Iris pigment epithelial cell (primary cell): ENCODE measurements at places on chromosomes 16 and 17.

GRCh38 chr16:54171626-54172537, 114.7 kb downstream of the IRX3 start:
- DNase-seq = peak; percentile 84

DNA sequence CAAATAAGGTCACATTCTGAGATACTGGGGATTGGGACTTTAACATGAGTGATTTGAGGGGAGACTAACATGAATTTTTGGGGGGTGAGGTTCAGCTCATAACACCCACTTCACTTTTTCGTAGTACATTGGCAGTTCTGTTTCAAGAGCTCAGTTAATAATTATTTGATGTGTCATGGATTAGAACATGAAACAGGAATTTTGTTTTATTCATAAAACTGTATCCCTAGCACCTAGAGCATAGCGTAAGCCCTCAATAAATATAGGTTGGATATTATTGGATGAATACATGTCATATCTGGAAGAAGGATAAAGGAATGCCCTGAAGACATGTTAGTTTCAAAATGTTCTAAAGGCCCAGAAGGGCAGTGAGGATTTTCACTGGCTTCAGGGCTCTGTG, 119.8 kb downstream of the PRKCA start:
- peak; percentile 48 for DNase-seq

DNA sequence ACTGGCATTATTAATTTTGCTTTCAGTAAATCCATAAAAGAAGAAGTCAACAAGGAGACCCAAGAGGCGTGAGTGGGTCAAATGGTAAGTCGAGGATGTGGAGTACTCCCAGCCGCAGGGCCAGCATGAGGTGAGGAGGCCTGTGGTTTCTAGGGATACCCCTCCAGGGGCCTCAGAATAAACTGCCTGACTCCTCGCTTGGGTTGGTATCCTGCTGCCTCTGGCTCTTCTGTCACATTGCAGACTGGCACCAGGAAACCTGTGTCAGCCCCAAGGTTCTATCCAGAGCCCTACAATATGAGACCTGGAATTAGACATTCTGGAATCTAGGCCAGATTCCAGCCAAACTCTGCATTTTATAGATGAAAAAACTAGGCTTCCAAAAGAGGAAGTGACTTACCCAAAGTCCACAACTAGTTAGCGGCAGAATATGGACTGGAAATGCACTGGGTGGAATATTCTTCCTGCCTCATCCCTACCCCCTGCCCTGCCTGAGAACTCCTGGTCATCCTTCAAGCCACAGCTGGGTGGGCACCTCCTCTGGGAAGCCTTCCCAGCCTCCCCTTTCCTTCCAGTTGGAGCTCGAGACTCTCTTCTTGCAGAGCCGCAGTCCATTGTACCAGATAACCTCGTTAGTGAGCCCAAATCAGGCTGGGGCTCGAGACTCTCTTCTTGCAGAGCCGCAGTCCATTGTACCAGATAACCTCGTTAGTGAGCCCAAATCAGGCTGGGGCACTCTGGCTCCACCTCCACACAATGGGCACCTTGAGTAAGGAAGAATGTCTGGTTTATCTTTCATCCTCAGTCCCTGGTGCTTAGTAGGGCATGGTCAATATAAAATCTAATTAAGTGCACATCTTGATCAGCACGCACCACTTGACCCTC, 22.6 kb downstream of the C17orf67 start:
- no peak for DNase-seq

- DNase-seq = no peak
Measured at GRCh38 chr17:78679495-78680395, 102.3 kb downstream of the CYTH1 start.

DNA sequence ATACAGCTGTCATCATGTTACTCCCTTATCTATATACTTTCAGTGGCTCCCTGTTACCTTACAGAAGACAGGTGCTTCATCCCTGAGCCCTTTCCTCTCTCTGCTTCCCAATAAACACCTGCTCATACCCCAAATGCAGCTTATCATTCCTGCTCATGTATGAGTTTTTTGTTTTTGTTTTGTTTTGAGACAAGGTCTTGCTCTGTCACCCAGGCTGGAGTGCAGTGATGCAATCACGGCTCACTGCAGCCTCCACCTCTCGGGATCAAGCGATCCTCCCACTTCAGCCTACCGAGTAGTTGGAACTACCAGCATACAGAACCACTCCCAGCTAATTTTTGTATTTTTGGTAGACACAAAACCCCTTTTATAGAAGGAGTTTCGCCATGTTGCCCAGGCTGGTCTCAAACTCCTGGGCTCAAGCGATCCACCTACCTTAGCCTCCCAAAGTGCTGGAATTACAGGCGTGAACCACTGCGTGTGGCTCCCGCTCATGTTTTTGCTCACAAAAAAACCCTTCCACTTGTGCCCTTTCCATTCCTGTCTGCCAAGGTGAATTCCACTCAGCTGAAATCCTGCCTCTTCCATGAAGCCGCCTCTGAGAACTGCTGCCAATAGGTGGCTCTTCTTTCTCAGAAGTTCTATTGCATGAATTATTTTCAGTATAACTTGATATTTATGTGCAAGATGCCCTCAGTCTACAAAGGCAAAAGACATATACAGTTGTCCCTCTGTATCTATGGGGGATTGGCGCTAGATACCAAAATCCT, 7.9 kb upstream of the RNF157 start:
- no peak for DNase-seq

DNA sequence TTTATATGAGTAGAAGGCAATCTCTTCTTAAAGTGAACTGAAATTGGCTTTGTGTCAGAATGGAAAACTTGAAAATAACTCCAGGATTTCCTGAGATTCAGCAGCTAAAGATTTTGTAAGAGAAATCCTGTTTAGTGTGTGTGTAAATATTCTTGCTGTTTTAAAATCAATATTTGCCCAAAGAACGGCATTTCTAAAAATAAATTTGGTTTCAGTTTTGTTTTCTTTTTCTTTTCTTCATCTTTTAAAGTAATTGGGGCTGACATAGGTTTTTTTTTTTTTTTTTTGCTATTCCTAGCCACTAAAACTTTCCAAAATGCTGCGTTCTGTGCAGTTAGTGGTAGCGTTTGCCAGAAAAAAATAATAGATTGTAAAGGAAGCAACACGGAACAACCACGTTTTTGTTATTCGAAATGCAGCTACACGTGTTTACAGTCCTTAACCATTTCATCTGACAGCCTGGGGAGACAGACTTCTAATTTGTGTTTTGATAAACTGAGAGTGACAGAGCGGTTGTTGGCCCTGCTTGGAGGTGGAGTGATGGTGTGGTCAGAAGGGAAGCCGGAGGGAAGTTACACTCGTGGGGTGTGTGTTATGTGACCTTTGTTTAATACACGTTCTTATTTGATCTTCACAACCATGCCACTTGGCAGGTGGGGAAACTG, 21.6 kb upstream of the SMPD3 start:
- no peak for DNase-seq

DNA sequence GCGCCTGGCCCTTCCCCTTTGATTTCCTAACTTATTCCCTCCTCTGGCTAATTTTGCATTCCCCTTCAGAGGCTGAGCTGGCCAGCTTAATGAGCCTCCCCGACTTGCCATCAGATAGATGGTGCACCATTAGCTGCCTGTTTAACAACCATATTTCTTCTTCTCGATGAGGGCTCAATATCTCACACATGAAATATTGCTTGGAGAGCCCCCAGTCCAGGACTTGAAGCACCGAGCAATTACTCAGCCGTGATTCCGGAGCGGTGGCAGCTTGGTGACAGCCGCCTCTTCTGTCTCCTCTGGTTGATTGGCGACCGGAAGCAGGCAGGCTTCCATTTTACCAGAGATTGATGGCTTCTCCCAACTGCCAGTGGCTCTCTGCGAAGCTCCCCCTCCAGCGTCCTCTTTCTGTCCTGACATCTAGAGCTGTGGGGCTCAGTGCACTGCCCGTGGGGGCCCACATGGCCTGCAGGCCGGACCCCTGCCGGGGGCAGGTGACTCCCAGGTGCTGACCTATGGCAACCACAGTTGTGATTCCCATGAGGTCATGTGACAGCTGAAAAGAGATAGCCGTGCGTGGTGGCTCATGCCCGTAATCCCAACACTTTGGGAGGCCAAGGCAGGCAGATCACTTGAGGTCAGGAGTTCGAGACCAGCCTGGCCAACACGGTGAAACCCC, 133.7 kb upstream of the SEC14L1 start:
- no peak for DNase-seq

- peak; percentile 15 for DNase-seq
Measured at GRCh38 chr16:30525844-30526136, 576 bp downstream of the ZNF768 start.

DNA sequence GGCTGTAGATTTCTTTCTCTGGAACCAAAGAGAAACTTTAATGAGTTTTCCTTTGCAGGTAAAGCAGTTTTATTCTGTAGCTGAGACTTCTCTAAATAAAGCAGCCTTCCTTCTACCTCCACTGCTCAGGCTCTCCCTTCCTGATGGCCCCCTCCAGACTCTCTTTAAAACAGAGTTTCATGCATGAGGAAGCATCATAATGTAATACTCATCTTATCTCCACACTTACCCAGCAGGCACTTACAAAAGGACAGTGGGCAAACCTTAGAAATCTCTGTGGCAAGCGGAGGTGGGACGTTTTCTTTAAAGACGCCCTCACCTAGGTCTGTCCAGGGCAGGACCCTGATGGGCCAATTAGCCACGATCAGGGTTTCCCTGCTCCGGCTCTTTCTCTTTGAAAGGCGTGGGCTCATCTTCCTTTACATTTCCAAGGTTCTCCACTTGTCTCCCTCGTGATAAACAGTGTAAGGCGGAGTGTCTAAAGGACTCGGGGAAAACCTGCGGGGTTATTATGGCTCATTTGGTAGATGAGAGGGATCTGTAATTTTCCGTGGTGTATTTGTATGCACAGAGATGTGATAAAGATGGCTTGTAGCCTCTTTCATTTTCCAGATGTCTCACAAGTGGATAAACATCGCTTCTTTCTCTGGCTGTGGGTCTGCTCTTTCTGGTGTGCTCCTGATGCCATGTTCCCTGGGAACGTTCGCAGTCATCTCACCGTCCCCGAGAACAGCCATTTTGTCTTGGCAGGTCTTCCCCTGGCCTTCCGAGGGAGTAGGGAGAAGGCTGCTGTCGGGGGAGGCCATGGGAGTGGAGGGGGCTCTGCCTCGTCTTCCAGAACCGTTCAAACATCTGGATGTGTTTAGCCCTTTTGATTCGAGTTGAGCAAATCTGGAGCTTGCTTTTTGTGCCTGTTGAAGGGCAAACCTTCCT, 239.0 kb downstream of the CCDC182 start:
- no peak for DNase-seq

DNA sequence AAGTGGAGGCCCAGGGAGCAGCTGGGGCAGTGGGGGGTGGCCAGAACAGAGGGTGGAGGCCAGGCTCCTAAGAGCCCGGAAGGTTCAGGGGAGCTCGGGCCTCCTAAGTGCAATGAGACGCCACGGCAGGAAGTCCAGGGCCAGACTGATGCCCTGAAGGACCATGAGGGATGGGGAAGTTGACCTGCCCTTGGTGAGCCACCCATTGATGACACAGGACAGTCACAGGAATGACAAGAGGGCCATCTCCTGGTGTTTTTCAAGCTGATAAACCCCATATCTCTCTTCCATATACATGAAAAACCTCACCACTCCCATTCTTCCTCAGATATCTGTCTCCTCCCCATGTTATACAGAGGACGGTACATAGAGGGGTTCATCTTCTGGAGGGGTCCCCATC, 5.8 kb upstream of the MRPL58 start:
- no peak for DNase-seq

GRCh38 chr17:78241277-78242023, 10.0 kb downstream of the TMEM235 start:
- peak; percentile 72 for DNase-seq

DNA sequence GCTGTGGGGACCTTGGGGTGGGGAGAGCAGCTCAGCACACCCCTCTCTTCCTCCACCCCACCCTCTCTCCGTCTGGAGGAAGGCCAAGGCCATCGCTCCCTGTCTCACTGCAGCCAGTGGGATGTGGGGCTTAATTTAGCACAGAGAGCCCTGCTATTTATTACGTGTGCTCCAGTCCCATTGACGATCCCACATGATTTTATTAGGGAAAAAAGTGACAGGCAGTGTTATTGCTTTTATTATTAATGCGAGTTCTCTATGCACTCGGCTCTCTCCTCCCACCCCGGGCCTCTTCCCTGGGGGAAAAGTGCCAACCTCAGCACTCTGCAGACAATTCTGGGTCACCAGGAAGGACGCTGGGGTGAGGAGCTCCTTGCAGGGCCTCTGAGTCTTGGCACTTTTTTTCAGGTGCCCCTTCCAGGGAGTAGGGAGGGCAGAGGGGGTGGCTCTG, 57.3 kb downstream of the MGAT5B start:
- no peak for DNase-seq

DNA sequence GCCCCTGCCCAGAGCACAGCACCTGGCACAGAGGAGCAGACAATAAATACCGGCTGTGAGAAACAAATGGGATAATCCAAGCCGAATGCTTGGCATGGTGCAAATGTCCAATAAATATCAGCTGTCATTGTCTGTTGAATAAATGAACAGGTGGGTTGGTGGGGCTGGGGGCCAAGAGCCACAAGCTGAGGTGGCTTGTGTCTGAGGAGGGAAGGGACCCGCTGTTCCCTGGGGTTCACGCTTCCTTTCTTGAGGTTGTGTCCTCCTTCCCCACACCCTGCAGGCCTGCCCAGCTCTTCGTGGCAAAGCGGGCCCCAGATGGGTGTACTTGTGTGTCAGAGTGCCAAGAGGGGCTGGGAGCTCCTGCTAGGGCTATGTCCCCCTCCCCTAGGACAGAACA, 38.6 kb downstream of the ARHGAP27 start:
- DNase-seq = no peak

DNA sequence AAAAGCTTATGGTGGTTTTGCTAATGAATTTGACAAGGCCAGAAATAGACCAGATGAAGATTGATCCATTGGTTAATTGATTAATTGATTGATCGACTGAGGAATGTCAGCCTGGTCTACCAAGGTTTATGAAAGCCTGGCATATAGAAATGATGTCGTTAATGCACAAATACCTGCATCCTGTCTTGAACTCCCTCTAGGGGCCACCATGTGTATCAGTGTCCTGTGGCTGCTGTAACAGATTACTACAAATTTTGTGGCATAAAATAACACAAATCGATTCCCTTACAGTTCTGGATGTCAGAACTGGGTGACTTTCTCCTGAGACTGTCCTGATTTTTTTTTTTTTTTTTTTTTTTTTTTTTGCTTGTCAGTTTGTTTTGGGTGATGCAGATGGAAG, 553.2 kb downstream of the MAF start:
- no peak for DNase-seq

- peak; percentile 74 for DNase-seq
Measured at GRCh38 chr16:66961065-66961744, at the start of gene CES3. CES3 (plus strand) TSS chr16:66961266; CDS start chr16:66961308, 42 bp downstream.

DNA sequence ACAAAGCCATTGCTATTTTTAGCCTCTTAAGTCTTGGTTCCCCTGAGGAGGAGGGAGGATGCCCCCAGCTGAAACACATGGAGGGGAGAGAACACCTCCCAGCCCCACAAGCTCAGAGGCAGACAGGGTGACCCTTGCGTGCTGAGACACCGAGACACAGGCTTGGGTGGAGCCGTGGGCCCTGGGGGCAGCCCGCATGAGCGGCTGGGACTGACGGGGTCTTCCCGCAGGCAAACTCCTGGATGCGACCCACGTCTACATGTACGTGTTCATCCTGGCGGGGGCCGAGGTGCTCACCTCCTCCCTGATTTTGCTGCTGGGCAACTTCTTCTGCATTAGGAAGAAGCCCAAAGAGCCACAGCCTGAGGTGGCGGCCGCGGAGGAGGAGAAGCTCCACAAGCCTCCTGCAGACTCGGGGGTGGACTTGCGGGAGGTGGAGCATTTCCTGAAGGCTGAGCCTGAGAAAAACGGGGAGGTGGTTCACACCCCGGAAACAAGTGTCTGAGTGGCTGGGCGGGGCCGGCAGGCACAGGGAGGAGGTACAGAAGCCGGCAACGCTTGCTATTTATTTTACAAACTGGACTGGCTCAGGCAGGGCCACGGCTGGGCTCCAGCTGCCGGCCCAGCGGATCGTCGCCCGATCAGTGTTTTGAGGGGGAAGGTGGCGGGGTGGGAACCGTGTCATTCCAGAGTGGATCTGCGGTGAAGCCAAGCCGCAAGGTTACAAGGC, 9.8 kb downstream of the SLC16A3 start:
- peak; percentile 95 for DNase-seq
